Muscle of back (tissue), 13 donors: ENCODE measurements at places on chromosomes 1 and 21. TPM values are rescaled to one million over a fixed set of nuclear protein-coding genes. Genes with fewer than 3 reads are reported as not detected.
A peak's percentile ranks its signal among the peaks of the same experiment; 100 is the strongest.

DNA sequence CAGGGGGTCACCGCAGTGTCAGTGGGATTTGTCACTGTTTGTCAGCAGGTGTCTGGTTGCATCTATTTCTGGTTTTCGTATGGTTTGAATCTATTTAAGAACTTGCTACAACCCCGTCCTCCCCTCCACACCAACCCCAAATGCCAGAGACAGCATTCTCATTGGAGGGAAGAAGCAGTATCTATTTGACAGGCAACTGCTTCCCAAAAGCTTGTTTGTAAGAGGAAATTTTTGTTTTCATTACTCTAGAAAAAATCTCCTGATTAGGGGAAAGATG lies 54.4 kb downstream of the NR5A2 start:
- DNase-seq = no peak

DNA sequence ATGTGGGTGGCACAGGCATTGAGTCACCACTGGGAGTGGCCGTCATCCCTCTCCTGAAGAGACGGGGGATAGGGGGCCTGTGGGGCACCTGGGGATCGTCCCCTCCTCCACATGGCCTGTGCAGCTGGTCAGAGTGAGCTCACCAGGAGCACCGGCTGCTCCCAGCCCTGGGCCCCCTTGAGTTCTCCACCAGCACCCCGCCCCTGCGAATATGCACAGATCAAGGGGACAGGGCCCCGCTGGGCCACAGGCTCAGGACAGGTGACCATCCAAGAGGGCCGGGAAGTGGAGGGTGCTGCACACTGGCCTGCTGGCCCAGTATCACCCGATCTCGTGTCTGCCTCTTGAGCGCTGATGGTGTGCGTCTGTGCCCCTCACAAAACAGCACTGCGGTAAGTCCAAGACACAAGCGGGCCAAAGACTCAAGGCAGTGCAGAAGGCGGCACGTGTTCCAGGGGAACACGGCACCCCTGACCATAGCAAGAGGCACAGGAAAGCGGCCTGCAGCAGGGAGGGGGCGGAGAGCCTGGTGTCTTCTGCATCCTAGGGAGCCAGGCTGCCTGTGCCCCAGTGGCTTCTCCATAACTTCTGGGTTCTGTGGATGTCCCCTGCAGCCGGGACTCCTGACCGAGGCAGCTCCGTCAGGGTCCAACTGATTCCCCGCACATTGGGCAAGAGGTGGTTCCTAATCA lies 18.1 kb upstream of the TSPEAR start:
- no peak for DNase-seq

DNA sequence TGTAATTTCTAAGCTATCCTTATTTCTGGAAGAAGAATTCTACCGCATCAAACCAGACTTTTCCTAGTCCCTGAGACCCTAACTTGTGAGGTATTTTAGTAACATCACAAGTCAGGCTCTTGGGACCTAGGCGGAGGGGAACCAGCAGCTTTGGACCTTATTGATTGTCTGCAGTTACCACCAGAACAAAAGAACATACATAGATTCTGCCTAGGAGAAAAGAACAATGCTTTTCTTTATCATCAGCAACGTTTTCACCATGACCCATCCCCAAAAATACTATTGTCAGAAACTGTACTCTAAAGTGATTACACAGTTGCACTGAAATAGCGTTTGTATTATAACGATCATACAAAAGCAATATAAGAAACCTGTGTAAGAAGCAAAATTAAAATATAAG lies 860.4 kb downstream of the USP25 start:
- DNase-seq = no peak

DNA sequence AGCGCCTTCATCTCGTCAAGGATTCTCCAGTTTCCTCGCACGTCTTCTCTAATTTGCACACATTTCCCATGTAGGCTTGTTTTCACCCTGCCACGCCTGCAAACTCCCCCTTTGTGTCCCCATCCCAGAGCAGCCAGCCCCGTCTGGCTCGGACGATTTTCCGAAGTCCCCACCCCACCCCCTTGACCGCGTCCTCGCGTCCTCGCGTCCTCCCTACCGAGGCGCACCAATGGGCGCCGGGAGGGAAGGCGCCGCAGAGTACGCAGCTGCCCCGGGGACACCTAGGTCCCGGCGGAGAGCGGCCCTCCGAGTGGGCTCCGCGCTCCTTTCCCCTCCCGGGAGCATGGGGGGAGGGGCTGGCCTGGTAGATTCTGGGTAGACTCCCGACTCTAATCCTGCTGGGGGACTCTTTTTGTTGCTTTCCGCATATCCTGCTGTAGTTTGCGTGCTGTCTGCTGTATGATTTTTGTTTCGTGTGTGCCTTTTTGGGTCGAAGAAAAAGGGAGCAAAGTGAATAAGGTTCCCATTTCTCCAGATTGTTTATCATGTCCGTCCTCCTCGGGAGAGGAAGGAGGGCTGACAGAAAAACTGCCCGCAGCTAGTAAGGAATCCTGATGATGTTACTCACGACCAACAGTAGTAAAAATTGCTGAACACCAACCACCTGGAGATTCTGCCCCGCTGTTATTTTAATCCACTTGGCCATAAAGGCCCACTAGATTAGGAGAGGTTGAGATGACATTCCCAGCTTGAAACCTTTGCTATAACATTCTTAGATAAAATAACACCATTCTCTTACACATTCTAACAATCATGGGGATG lies 1.5 kb downstream of the CACHD1 start:
- DNase-seq = peak; percentile 64

DNA sequence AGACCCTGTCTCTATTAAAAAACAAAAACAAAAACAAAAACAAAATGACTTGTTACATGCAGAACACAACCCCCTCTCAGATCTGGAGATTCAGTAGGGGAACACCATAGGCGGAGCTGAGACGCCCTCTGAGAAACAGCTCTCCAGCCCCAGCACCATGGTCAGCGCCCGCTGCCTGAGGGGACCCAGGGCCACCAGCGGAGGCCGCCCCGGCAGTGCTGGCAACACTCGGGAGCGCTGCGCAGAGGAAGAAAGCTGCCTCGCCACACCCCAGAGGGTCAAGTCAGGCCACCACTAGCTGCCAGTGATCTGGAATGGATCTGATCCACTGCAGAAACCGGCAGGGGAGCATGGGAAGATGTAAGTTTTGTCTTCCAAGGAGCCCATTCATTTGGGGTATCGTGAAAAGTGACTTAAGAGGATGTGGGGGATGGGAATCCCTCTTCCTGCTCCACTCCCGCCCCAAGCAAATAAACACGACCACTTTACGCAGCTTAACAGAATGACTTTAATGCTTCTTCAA lies 3.1 kb downstream of the ACTA1 start:
- peak; percentile 71 for DNase-seq

ANKRD35 gene
- polyA plus RNA-seq = 3.8 TPM

TNFRSF1B gene
- polyA plus RNA-seq = 10.5 TPM

LCE6A gene
- polyA plus RNA-seq = not detected

PHC2 gene
- 64.9 TPM for polyA plus RNA-seq

E2F2 gene
- polyA plus RNA-seq = 3.8 TPM
